ENCODE measurements at places on chromosomes 2 and 18.

- no peak for DNase-seq
These were observed 44.2 kb downstream of the NLRC4 start for GRCh38 chr2:32220445-32220844.

DNA sequence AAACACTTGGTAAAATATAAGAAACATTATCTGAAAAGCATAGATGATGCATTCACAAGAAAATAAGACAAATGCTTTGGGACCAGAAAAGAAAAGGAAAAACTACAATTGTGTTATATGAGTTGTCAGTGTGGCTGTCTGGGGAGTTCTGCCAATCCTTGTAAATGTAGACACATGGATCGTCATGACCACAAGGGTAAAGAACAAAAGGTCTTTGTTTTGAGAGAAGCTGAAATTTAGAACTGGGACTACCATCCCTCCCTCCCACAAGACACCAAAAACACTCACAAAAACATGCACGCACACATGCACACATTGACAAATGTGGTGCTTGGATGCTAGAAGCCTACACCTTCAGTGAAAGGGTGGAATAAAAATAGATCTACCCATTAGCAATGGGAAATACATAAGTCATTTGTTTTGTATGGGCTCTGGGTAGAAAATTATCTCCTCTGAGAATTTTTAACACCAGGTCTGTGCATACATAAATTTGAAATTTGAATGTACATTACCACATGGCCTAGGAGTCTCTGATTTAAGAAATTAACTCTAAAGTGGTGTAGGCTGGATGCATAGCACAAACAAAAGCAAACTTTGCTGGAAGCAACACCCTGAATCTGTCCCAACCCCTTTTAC, 266.2 kb upstream of the SLC39A10 start:
- no peak for DNase-seq

- no peak for DNase-seq
These were observed 11.9 kb upstream of the CREG2 start for GRCh38 chr2:101399021-101399799.

- no peak for DNase-seq
These were observed 11.6 kb upstream of the RBFA start for GRCh38 chr18:80022613-80023012.

DNA sequence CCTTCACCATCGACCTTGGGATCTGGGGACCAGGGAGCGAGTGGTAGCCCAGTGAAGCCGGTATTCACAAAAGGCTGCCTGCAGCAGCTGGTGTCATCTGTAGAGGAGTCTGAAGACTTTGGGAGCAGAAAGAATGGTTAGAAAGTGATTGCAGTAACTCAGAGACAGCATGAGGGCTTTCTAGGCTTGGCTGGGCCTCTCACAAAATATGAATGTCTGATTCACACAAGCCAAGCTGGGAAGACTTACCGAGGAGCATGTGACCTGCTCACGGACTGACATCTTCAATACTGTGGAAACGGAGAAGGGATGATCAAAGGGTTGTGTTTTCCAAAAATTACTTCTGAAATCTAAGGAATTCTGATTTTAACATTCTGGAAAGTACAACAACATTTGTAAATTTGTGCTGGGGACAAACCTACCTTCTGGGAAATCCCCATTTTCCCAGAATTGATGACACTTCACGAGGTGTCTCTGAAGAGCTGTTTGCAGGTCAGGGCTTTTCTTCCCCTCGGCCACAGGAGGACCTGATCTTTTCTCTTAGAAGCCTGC, 111.7 kb downstream of the ACOXL start:
- DNase-seq = no peak

GRCh38 chr2:241987726-241988125, 118.2 kb downstream of the RTP5 start:
- no peak for DNase-seq

DNA sequence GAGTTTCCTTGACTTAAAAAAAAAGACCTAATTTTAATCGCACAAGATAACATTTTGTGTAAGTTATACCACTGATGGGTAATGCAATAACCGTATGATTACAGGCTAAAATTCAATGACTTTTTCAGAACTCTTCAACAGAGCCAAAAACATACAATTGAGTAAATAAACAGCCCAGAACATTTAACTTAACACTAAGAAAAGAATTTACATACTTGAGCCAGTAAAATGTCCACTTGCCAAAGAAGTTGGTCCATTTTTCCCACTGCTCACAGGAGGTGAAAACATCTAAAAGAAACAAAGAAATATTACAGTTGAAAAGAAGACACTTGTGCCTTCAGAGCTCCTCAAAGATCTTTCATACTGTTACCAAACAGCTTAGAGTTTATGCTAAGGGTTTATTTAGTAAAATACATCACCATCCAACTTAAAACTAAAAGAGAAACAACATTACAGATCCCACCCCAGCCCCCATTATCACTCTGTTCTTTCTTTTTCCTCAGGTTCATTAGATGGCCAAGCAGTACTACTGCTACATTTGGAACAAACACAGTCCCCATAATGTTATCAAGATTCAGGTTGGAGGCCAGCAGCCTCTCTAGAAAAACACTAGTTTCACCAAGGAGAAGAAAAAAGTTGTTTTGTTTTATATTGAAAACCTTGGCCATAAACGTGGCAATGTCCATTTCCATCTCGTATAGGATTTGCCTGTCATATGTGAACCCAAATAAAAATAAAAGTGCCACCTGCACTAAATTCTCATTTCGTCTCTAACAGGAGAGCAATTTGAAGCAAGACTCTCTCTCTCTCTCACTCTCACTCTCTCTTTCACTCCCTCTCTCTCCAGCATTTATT, 2.7 kb downstream of the TCF4 start:
- no peak for DNase-seq

DNA sequence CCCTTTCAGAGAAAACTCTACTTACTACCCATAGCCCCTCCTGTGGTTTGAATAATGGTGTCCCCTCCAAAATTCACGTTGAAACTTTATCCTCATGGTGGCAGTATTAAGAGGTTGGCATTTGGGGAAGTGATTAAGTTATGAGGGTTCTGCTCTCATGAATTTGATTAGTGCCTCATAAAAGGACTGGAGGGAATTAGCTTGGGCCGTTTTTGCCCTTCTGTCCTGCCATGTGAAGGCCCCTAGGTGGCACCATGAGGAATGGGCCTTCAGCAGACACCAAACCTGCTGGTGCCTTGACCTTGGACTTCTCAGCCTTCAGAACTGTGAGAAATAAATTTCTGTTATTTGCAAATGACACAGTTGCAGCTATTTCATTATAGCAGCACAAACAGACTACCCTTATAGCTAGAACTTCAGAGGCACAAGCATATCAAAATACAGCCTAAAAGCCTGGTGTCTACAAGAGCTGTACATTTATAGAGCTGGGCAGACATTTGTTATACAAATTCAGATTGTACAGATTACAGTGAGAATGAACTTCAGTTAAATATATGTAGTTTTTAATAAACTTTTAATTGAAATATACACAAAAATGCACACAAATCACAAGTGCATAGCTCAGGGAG, 2.6 kb upstream of the PTPN2 start:
- no peak for DNase-seq
